Fibroblast of the aortic adventitia (primary cell): ENCODE measurements at places on chromosomes 1 and 21. TPM values are rescaled to one million over a fixed set of nuclear protein-coding genes. Genes with fewer than 3 reads are reported as not detected.

The EIF4G3 gene
- 58.6 and 80.6 TPM in 2 replicates for total RNA-seq

The HTR6 gene
- total RNA-seq: 0.09 TPM in 1 of 2 replicates, not detected in the other

The FCRL4 gene
- not detected in 2 replicates for total RNA-seq

The SLC1A7 gene
- 0.41 and 3.8 TPM in 2 replicates for total RNA-seq

The PLEKHM2 gene
- 19.3 and 76.5 TPM in 2 replicates for total RNA-seq

The SMPDL3B gene
- 0.09 TPM in 1 of 2 replicates, not detected in the other for total RNA-seq

The ARHGEF19 gene
- 2.8 and 12.1 TPM in 2 replicates for total RNA-seq

The PCAT6 gene
- not detected in 2 replicates for total RNA-seq

The RXRG gene
- total RNA-seq: not detected in 2 replicates

DNA sequence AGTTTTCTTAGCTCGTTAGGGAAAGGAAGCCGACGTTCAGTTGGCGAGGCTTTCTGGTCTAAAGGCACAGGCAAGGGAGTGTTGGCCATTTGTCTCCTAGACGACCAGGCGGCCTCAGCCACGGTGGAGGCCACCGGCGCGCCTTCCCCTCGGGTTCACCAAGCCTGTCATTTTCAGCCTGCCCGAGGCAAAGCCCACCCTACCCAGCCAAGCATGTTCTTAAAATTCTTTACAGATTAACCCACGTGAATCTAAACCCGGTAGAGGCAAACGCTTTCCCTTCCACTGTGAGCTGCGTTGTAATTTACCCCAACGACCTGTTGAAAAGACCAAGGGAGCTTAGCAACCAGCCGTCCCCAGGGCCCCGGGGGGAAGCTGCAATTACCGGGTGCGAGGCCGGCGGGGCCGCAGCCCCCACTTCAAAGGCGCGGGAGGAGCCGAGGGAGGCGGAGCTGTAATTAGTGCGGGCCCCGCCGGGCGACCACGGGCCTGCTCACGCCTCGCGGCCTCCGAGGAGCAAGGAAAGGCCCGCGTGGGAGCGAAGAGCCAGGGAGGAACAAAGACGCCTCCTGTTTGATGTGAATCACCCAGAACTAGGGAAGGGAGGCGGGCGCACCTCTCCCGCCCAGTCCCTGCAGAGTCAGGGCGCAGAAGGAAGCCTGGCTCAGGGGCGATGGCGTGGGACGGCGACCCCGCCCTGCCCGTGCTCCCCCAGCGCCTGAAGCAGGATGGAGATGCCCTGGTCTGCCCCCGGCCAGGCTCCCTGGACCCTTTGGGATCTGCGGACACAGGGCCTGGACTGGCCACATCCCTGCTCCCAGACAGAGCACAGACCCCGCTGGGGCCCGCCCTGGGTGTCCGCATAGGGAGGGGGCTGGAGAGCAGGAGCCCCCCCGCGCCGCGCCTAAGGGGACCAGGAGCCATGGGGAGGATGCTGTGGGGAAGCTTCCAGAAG, 12.1 kb upstream of the TSPEAR start:
- no peak for DNase-seq

GRCh38 chr1:107328087-107328486, 187.2 kb downstream of the NTNG1 start:
- no peak for DNase-seq

- DNase-seq: no peak
These were observed 457.2 kb downstream of the AJAP1 start for GRCh38 chr1:5111581-5111980.

- DNase-seq: no peak
These were observed 7.0 kb upstream of the VPS26C start for GRCh38 chr21:37273911-37274690.

DNA sequence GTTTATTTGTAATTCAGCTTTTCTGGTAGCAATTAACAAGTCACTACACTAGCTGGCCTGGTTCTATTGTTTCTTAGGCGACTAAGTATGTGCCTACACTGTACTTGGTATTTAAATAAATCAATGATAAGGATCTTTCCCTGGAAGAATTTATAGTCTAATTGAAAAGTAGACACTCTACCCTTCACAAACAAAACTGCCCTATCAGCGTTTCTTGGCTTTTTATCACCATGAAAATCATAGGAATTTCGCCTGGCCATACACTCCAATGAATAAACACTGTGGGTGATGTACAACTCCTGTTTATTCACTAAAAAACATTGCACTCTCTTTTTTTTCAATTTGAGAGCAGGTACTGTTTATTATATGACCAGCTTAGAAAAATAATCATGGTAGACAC, 702.9 kb upstream of the ADGRL2 start:
- DNase-seq: no peak

GRCh38 chr1:11272832-11273594, at the start of gene UBIAD1:
TSS of gene UBIAD1 (plus strand) at chr1:11273198. CDS start at chr1:11273532, 334 bp downstream.
- DNase-seq: peak; percentile 84

- DNase-seq: no peak
These were observed at the start of gene CLIC6 for GRCh38 chr21:34668803-34669148. TSS of gene CLIC6 (plus strand) at chr21:34668994. CDS start at chr21:34669389, 395 bp downstream.

DNA sequence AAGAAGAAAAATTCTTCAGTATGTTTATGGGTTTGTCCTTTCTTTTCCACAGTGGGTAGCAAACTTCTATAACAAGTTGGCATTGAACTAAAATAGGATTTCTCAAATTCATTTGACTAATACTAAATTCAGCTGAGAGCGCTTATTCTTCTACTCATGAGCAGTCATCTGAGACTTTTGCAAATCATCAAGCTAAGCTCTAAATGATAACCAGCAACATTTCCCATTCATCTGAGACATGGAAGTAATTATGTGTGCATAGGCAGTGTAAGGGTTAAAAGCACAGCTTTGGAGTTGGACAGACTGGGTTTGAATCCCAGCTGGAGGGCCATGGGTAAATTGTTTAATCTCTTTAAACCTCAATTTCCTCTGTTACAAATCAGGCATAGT, 18.3 kb upstream of the CNR2 start:
- no peak for DNase-seq

GRCh38 chr1:187655104-187655503, 826.4 kb downstream of the PLA2G4A start:
- DNase-seq: peak; percentile 5

- no peak for DNase-seq
These were observed 583 bp downstream of the MEF2D start for GRCh38 chr1:156499842-156500542.

DNA sequence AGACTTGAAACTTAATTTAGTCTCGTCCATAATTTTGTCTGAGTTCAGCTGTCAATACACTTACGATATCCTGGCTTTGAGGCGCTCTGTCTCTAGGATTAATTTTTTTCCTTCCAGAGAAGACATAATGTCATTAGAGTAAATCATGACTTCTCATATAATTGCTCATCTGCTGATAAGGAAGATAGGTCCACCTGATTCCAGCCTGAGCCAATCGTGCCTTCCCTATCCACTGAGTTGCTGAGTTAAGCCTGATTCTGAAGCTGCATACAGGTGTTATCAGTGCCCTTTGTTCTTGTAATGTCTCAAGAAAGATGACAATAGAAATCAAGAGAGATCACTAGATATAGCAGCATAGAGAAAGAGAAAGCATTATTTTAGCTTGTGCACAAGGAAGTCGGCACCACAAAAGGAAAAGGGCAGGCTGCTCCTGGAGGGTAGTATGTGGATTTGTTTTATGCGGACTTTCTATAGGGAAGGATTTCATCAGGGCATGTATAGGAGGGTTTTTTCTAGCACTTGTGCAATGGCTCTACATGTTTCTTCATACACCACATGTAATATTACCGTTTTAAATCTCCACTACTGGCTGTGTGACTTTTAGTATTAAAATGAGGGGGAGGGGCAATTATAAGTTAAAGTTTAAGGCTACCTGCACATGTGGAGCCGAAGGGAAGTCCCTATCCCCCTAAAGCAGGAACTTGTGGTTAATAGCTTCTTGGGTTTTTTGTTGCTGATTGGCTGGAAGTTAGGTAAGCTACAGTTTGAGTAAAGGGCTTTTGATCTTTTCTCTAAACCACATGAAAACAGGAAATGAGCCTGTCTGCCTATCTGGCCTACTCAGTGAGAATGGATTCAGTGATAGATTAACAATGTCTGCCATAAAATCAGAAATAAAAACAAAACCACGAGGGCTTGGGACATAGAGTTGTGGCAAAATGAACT, 133.4 kb downstream of the PLPPR5 start:
- no peak for DNase-seq

DNA sequence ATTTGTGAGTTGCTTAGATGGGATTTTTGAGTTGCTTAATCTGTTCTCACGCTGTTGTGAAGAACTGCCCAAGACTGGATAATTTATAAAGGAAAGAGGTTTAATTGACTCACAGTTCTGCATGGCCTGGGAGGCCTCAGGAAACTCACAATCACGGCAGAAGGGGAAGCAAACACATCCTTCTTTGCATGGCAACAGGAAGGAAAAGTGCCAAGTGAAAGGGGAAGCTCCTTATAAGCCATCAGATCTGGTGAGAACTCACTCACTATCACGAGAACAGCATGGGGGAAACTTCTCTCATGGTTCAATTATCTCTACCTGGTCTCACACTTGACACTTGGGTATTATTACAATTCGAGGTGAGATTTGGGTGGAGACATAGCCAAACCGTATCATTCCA, 10.3 kb downstream of the CLIC6 start:
- DNase-seq: no peak

- peak; percentile 60 for DNase-seq
These were observed 73.7 kb downstream of the SPATA46 start for GRCh38 chr1:162303004-162303344.

- peak; percentile 26 for DNase-seq
These were observed 78.1 kb upstream of the B3GALT2 start for GRCh38 chr1:193264313-193265065.

DNA sequence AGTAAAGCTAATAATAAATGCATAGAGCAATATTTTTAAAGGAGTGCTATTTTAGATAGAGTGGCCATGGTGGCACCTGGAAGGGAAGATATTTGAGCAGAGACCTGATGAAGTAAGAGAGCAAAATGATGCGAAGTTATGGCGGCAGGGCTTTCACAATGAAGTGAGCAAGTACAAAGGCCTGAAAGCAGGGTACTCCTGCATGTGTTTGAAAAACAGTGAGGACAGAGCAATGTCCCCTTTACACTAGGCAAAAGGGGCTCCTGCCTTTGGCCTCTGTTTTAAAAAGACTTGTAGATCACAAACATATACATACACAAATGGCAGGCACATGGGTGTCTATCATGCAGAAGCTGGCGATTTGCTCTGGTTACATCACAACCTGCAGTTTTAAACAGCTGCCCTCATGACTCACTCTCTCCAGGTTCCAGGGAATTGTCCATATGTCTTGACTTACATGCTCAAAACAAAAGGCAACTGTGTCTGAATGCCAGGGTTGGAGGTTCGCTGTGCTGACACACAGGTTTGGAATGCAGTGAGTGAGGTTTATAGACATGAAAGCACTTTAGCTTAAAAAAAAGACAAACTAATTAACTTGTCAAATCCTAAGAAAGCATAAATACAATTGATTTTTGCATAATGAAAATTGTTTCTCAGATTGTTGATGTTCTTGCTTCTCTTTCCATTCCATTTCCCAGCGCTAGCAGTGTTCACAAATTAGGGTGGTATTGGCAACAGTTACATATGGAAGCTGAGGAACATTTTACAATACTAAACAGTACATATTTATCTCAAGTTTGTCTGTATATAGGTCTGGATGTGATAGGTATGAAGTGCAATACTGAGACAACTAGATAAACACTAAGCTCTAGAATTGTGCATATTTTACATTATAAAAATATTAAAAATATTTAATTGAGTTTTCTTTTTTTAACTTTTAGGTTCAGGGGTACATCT, 313.9 kb downstream of the BARHL2 start:
- peak; percentile 99 for DNase-seq

DNA sequence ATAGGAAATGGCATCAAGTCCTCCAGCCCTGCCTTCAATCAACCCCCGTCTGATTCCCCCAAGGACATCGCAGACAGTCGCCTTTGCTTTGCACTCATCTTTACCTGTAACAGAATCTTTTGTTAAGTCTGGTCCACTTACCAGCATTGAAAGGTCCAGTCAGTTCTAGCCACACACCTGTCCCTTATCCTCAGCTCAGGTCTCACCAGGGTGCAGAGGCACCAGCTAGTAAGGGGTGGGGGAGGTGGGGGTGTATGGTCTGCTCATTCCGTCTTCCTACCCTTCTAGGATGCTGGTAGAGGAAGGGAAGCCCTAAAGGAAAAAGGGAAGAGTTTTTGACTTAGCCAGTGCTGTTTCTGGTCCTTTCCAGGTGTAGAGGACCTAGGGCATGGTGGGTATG, 427.7 kb downstream of the MATN1 start:
- DNase-seq: no peak

DNA sequence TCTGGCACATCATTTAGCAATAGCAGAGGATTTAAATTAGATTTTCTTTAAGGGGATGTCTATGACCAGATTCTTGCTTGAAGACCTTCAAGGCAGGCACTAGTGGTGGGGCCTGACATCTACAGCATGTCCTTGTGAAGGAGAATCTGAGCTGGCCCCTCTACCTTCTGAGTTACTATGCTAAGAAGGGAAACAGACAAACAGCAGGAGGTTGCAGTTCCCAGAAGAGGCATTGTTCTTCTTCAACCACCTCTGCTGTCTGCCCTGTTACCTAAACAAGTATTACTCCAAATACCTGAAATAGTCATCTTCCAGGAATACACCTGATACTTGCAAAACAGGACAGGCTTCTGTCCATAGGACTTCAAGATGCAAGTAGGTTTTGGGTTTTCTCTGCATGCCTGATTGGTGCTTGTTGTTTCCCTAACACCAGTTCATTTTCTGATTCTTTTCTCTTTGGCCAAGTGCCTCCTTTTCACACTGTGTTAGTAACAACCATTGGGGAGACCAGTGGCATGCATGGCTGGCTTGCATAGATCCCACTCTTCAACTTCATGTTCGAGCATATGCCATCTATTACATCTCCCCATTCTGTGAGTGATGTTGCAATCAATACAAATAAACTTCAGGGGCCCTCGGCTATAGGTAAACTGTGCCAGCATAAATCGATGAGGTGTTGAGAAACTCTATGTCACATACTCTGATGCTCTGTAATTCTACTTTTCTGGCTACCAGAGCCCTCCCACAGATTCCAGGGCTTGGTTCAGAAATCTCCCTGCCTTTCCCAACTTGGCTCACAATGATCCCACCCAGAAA, 93.0 kb upstream of the DUSP10 start:
- DNase-seq: no peak

DNA sequence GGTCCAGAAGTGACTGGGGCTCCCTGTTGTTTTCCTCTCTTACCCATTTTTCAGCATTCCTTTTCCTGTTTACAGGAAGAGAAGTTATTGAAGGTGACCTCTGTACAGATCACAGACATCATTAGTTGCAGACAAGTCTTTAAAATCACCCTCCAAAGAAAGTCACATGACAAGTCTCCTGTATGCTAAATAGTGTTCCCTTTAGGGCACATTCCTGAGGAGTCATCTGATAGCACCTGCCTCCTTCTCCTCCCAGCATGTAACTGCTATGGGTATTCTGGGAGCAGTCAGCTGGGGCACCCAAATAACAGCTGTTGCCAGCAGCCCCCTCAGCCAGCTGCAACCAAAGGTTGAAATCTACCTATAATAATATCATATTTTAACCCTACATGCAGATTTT, 200.6 kb downstream of the PTGER3 start:
- no peak for DNase-seq

DNA sequence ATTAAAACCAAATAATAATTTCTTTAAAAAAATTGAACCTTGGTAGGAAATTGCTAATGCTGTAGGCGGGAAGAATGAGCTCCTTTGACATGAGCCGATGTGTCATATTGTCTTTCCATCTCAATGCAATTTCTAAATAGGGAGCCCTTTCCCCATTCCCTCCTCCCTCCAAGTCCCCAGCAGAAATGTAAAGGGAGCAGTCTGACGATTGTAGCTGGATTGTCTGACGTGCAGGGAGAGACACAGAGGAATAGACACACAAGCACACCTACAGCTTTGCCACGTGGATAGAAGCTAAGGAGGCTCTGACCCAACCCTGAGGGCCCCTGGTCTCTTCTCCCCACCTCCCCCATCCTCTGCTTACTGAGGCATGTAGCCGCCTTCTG, 3.6 kb upstream of the SYT6 start:
- DNase-seq: no peak

- no peak for DNase-seq
These were observed 16.1 kb upstream of the KLHDC7A start for GRCh38 chr1:18464665-18465050.
